ENCODE measurements at places on chromosomes 1 and 21. TPM values are rescaled to one million over a fixed set of nuclear protein-coding genes. Genes with fewer than 3 reads are reported as not detected.

DNA sequence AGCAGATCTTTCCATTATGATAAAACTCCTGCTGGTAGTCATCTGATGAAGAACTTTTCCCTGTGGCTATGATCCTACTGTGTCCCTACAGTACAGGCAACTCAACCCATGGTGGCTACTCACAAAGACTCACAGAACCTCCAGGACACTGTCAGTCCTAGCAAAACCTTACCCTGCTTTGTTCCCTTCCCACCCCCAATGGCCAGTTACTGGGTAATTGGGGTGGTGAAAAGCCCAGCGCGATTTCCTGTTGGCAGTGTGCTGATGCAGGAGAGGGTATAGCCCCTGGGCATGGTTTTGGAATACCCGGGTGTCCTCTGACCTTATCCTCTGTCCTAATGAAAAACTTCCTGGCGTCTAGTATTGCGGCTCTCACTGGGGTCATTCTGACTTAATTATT is 533 bp upstream of the RGL1 start:
- no peak for DNase-seq

The BSND gene
- not detected for total RNA-seq

GRCh38 chr1:61376151-61376550 is 293.8 kb downstream of the NFIA start:
- DNase-seq, result no peak

The UMODL1 gene
- total RNA-seq, result 0.14 TPM

The NTNG1 gene
- 1.4 TPM for total RNA-seq

- DNase-seq, result no peak
Observed at GRCh38 chr1:186283374-186283773, 91.7 kb downstream of the TPR start.

DNA sequence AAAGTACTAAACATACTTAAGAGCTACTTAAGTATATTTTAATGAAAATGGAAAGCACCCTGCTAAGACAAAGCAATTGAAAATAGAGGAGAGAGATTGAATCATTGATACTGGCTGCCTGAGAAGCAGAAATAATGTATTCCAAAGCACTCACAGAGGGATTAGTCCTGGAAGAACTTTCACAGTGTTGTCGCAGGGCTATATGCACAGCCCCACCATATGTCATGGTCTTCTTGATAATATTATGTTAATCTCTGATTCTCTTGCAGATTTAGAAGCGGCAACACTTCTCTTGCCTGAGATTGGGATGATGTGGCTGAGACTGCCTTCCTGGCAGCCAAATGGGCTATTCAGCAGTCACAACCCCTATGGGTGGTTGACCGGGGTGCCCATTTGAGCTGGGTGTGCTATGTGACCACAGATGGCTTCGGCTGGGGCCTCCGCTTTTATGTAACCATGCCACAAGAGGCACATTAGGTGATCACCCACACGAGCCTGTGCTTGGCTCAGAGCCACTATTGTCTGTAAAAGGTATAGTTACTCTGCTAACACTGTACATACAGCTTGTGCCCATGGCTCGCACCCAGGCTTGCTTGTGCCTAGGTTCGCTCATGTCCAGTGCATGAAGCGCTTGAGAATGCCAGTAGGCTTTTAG is 152.2 kb upstream of the SGIP1 start:
- DNase-seq, result no peak

Data from thoracic aorta (tissue), 2 donors.